ENCODE measurements at places on chromosomes 1 and 21.

GRCh38 chr1:198967566-198967965, 328.7 kb downstream of the PTPRC start:
- no peak for DNase-seq

DNA sequence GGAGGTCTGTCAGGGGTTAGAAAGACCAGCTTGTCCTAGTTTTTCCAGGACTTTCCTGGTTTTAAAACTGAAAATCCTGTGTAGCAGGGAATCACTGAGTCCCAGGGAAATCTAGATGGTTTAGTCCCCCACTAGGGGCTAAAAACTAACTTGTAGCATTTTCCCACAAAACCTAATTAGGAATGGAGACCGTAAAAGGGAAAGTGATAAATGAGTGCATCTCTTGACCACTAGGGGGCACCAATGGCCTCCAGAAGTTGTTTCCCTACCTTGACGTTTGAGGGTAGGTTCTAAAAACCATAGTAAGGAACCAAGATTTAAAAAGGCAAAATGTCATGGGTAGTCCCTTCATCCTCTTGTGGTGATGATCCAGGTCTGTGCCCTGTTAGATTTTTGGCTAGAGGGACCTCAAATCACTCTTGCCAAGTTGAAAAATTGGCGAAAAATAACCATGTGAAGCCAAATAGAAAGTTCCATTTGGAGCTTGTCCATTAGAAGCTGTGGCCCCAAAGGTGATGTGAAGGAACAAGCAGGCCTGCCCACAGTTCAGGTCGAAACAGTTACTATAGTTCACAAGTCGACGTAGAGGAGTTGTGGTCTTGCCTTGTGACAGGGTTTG, 24.5 kb downstream of the CLIC6 start:
- DNase-seq = no peak

GRCh38 chr1:182587666-182588499, 1.2 kb downstream of the RNASEL start:
- no peak for DNase-seq

DNA sequence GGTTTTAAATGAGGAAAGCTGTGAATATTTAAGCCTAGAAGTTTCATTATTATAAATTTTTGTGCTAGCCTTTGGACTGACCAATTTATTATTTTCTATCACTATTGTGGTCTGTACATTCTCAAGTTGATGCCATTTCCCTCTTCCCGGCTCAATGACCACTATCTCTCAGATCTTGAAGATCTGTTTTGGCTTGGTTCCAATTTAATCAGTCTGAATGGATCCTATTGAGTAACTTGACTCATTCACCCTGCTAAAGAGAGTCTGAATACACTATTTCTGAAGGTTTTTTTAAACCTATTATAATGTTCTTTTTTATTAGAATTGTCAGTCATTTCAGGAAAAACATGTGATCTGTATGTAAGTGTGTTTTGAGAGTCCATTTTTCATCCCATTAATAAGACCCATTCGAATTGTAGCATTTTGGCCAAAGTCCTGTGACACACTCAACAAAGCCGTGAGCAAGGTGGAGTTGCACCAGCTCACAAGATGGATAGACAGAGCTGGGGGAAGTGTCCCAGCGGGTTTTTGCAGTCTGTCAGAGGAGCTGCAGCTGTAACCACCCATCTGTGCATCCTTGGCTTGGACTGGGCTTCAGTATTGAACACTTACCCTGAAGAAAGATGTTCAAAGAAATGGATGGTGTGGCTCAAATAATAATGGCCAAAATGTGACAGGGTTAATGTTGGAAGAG, 145.6 kb downstream of the NFIA start:
- DNase-seq = no peak

DNA sequence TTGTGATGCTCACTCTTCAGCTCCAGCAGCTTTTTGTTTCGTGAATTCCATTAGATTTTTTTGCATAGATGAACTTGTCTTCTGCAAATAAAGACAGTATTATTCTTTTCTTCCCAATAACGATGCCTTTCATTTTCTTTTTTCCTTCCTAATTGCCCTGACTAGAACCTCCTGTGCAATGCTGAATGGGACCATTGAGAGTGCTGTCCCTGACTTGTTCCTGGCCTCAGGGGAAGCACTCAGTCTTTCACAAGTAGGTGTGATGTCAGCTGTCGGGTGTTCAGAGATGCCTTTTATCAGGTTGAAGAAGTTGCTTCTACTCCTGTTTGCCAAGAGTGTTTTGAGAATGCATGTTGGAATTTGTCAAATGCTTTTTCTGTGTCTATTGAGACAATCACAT, 64.3 kb upstream of the ADARB1 start:
- no peak for DNase-seq

- no peak for DNase-seq
These were observed 27.4 kb upstream of the FOXD3 start for GRCh38 chr1:63294803-63295594.

GRCh38 chr1:116006486-116006964, 30.2 kb downstream of the SLC22A15 start:
- no peak for DNase-seq

GRCh38 chr1:218665221-218665620, 320.1 kb downstream of the TGFB2 start:
- no peak for DNase-seq

DNA sequence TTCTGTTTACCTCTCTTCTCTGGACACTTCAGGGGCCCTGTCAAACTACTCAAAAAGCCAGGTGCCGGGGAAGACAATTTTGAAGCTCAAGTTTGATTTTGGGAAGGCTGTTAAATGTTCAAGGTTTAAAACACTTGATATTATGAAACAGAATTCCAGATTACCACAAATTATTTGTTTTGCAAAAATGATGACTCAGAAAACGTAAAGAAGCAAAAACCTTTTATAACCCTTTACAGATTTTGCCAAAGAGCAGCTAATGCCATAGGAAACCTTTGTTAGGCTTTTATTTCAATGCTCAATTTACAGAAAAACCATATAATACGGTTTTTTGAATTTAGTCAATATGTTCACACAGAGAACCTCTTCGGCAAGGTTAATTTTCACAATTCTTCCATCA, 593.4 kb upstream of the ZP4 start:
- no peak for DNase-seq

- no peak for DNase-seq
These were observed 213.5 kb upstream of the PTGFR start for GRCh38 chr1:78277253-78277652.

- DNase-seq = no peak
These were observed 99.2 kb upstream of the GRIK3 start for GRCh38 chr1:37133276-37134145.

DNA sequence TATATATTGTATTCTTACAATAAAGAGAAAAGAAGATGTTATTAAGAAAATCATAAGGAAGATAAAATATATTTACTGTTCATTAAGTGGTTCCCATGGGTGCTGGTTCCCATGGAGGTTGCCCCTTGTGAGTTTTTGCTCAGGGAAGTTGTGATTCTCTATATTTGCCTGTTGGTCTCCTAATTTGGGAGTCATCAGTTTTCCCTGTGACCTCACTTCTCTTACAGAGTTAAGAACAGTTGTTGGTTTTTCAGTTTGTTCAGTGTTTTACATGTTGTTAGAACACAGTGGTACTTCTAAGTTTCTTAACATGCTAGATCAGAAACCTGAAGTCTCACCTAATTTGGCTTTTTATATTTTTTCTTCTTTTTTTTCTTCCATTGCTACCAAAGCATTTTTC, 109.2 kb downstream of the OSBPL9 start:
- DNase-seq = no peak

- no peak for DNase-seq
These were observed 106.8 kb downstream of the AK5 start for GRCh38 chr1:77388661-77389060.

DNA sequence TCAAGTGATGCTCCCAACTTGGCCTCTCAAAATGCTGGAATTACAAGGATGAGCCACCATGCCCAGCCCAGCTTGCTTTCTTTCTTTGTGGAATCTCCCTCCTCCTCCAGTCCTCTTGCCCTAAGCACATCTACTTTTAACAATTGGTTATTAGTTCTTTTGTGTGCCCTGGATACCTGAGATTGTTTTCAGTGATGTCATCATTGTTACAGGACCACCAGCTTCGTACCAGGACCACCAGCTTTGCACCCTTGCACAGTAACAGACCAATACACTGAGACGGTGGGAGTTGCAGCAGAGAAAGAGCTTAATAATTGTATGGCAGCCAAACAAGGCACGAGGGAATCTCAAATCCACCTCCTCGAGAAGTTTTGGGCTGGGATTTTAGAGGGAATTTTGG, 71.3 kb downstream of the CNIH3 start:
- DNase-seq = no peak

GRCh38 chr1:93567255-93567918, 114.2 kb downstream of the BCAR3 start:
- DNase-seq = no peak

GRCh38 chr1:213327017-213327667, 276.1 kb downstream of the RPS6KC1 start:
- DNase-seq = no peak

GRCh38 chr1:12370333-12370975, 140.6 kb downstream of the VPS13D start:
- DNase-seq = no peak

DNA sequence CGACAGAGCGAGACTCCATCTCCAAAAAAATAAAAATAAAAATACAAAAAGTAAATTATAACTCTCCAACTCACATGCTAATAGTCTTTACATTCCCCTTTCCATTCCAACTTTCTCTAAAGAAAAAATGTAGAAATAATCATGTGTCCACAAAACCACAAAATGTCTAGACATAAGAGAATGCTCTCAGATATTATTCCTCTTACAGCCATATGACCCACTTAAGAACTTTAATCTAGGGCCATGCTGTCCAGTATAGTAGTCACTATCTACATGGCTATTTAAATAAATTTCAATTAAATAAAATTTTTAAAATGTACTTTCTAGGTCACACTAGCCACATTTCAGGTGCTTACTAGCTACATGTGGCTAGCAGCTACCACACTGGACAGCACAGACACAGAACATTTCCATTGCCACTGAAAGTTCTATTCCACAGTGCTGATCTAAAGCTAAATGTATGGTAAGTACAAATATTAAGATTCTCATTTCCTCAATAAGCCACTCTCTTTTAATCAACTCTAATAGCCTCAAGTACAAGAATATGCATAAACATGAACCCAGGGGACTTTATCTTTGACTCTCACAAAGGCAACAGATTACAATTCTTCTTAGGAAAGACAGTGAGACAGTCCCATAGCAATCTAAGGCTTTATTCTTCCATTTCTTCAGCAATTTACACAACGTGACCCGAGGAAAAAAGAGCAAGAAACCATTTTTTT, 138.6 kb downstream of the RERE start:
- DNase-seq = no peak

GRCh38 chr1:157829711-157830110, 9.8 kb upstream of the FCRL1 start:
- no peak for DNase-seq

GRCh38 chr1:52814465-52814864, 28.1 kb upstream of the ZYG11A start:
- no peak for DNase-seq

DNA sequence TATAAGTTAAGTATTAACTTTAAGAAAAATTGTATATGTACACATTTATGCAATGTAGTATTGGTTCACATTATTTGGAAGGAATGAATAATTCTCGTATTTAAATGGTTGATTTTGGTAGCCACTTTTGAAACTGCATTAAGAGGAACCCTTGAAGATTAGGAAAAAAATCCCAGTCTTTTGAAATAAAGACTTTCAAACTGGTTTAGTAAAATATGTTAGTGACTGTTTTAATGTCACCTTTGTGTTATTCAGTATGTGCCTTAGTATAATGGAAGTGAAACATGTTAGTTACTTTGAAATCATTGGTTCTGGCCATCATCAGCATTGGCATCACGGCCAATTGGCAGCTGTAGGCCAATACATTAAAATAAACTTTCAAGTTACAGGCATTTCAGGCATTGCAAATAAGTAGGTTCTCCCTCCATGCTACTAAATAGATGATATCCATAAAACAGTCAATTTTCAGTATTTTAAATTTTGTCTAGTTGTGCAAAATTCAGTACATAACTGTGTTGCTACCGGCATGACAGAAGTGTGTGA, 4.4 kb downstream of the MIER1 start:
- no peak for DNase-seq

DNA sequence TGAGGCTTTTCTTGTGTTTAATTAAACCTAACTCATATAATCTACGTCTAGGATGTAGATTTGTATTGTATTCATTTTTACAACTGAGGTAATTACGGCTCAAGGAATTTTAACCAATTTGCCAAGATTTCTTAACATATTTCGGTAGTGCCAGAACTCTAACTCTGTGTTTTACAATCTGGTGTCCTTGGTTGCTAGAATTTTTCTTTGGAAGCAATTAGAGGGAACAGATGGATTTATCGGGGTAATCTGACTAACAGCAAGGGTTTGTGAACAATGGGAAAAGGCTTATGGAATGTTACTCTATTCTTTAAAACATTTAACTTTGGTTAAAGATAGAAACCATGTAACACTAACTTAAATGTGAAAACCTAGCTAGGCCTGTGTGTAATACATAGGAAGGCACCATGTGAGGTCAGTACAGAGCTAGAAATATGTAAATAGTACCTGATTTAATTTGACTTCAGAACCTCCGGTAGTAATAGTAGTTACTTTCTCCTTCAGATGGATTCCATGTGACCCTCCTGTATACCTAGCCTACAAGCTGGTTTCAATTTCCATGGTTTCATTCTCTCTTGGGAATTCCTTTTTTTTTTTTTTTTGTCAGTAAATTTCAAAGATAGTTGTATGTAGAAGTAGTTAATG, 1.2 kb downstream of the MTF2 start:
- no peak for DNase-seq

DNA sequence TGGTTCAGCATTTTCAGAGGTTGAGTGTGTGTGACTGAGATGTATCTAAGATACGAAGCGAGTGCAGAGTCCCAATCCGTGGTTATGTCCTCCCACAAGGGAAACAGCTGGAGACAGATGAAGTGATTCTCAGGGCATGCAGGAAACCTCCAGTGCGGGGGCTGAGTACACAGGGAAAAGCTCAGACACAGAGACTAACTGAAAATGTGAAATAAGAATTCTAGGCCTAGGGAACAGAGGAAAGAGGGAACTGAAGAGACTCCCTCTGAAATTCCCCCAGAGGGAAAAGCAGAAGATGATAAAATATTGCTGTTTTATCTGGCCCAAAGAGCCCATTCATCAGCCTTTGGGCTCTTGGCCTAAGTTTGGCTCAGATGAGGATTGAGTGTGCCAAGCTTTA, 116.8 kb downstream of the LRRC53 start:
- no peak for DNase-seq

Measured in activated effector memory CD4-positive, alpha-beta T cell treated with Interleukin-2 at 50 U/mL for 16 hours (primary cell).